ENCODE measurements at places on chromosomes 6 and 20.

- DNase-seq = no peak
Measured at GRCh38 chr6:31336896-31337496, 20.0 kb downstream of the HLA-B start.

DNA sequence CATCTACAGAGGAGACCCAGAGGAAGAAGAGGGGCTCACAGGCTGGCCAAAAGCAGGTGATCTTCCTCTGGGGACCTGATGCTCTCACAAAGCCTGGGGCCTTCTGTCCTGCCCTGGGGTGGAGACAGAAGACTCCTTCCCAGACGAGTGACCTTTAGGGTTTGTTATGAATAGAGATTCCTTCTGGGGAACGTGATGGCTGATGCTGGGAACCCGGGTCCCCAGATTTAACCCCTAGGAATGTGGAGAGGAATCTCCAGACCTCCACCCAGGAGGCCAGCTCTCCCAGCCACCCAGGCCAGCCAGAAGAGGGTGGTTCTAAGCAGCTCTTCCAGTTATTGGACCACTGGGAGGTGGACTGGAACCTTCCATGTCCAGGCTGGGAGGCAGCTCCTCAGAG, 16.8 kb upstream of the CCN5 start:
- no peak for DNase-seq

GRCh38 chr6:54813892-54814291, 32.7 kb upstream of the FAM83B start:
- no peak for DNase-seq

- no peak for DNase-seq
Measured at GRCh38 chr6:37972994-37973757, 153.6 kb downstream of the ZFAND3 start.

- DNase-seq = no peak
Measured at GRCh38 chr20:45935416-45936046, 1.0 kb downstream of the PCIF1 start.

DNA sequence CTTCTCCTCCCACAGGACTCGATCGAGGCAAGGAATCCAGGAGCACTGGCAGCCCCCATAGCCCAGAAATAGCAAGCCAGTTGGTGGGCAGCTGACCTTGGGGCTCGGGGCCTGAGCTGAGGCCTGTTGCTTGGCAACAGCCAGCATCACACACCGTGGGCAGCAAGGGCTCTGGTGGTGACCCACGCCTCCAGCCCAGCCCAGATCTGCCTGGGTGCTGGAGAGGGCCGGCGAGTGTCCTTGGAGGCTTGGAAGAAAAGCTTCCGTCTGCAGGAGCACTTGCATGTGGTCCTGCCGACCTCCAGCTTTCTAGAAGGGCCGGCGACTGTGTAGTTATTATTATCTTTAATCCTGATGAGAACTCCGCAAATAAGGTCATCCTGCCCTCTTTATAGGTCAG, 67.3 kb downstream of the STK35 start:
- DNase-seq = no peak

DNA sequence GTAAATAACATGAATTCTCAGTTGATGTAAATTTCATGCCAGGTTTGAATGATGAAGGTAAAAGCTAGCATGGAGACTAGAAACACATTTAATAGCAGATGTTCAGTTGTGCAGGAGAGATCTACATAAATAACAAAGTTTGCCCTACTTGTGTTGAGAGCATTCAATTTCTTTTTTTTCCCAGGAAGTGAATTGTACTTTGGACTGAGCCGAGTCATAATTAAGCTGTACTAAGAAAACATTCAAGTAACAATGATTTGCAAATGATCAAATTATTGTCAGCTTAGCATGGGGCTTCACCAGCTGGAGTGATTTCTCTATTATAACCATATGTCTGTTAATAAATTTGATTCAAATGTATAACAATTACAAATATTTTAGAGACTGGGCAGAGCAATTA, 893.5 kb upstream of the MAP3K7 start:
- no peak for DNase-seq

DNA sequence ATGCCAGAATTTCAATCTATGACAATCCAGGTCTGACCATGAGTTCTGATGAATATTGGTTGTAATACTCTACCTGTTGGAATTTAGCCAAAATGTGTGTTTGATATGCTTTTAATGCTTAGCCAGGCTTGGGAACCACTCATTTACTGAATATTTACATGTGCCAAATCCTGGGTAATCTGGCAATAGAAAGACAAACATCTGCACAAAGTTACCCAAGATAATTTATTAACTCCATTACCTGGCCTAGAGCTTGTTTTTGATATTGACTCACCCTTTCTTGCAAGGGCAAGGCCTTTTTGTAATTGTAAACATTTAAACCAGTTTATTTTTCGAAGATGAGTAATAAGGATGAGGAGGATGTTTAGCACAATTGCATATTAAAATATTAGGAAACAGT, 13.5 kb upstream of the CD2AP start:
- no peak for DNase-seq
